Right ventricle myocardium superior (tissue), 1 donor: ENCODE measurements at places on chromosomes 16 and 17. TPM values are rescaled to one million over a fixed set of nuclear protein-coding genes. Genes with fewer than 3 reads are reported as not detected.

DNA sequence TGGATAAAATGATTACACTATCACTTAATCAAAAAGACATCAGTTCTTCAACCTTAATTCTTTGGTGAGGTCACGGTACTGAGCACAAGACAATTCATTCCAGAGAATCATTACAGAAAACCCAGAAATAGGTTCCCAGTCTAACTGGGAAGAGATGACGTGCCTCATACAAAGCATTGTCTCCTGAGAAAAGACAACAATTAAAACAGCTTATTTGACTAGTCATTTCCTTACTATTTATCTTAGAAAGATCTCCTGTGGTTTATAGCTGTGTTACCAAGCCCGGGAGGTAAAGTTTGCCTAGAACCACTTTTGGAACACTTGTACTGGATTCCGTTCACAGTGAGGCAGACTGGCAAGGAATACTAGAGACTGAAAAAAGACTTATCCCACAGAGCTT, 5.1 kb downstream of the PHF12 start:
- DNase-seq: no peak

GRCh38 chr16:4825196-4825595, 21.9 kb downstream of the GLYR1 start:
- peak; percentile 67 for DNase-seq

- DNase-seq: no peak
Measured at GRCh38 chr17:50045154-50045553, 10.8 kb upstream of the ITGA3 start.

- DNase-seq: peak; percentile 78
Measured at GRCh38 chr16:4847774-4848587, 700 bp downstream of the UBN1 start.

GRCh38 chr17:7315570-7316235, 543 bp upstream of the GPS2 start:
- DNase-seq: no peak

DNA sequence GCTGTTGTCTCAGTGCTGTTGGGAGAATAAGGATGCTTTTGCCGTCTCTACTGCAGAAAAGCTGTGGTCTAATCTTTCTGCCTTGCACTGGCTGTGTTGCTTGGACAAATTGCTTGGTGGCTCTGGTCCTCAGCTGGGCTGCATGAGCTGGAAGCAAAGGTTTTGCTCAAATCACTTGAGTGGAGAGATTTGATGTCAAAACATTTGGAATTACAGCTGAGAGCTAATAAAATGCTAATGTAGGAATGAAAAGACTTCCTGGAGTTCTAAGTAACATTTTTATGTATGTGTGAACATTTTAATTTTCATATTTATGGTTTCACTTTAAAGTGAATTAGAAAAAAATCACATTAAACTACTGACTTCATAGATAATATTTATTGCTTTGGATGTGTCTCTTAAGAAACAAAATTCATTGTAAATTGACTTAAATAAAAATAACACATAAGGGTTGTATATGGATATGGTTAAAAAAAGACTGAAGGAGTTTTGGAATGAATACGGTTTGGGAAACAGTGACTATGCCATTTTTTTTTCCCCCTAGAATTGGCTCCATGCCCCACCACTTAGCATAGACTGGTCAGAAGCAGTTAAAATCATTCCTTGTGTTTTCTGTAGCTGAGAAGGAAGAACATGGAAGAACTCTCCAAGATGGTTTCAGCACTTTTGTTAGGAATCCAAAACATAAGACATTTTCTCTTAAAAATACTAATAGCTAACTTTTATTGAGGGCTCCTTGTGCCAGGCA, 39.2 kb upstream of the FAM20A start:
- no peak for DNase-seq

GRCh38 chr16:86496262-86496928, 13.9 kb upstream of the FOXF1 start:
- DNase-seq: no peak

GRCh38 chr16:86834451-86835035, 256.2 kb downstream of the FOXL1 start:
- no peak for DNase-seq

DNA sequence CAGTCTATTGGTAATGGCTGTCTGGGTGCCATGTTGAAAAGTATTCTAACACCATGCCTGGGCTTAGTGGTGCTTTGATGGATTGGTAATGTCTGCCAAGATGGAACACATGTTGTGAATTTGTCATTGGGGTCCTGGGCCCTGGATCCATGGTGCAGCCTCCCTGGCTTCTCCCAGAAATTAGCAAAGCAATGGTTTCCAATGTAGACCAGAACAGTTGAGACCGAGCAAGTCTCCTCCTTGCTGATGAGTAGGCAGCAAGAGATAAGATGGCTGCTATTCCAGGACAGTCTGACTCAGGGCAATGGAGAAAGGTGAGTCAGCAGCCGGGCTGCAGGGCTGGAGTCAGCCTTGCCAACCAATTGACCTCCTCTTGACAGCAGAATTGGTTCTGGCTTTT, 30.8 kb downstream of the GPR139 start:
- DNase-seq: no peak

GRCh38 chr16:57694231-57694724, 328 bp upstream of the DRC7 start:
- no peak for DNase-seq

- DNase-seq: no peak
Measured at GRCh38 chr17:75776386-75777295, 8.0 kb upstream of the UNK start.

DNA sequence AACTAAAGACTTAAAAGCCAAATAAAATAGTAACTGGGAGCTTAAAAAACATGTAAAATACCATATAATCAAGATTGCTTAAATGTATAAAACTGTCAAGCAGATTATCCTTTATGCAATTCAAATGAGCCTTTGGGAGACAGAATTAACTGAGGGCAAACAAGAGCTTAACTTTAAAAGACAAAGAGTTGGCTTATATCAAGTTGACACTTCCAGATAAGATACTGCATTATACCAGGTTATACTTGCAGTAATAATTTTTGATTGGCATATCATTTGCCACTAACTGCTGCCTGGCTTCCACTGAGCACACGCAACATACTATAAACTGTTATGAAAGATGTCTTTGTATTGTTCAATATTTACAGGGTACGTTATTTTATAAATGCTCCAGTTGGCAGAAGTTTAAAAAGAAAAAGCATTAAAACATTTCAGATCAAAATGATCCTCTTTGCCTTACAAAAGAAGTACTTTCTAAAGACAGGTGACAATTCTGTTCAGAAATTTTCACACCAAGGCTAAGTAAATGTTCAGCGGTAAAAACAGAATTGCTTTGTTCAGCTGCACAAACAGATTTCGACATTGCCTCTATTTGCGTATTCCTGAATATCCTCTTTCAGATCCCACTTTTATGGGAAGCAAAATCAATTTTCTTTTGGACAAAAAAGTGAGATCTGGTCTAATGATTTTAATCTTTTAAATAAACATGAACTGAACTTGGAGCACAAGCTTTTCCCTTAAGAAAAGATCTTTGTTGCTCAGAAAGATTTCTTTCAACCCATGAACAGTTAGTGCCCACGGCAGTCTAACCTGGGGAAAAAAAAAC, 50.7 kb downstream of the TOX3 start:
- DNase-seq: no peak

DNA sequence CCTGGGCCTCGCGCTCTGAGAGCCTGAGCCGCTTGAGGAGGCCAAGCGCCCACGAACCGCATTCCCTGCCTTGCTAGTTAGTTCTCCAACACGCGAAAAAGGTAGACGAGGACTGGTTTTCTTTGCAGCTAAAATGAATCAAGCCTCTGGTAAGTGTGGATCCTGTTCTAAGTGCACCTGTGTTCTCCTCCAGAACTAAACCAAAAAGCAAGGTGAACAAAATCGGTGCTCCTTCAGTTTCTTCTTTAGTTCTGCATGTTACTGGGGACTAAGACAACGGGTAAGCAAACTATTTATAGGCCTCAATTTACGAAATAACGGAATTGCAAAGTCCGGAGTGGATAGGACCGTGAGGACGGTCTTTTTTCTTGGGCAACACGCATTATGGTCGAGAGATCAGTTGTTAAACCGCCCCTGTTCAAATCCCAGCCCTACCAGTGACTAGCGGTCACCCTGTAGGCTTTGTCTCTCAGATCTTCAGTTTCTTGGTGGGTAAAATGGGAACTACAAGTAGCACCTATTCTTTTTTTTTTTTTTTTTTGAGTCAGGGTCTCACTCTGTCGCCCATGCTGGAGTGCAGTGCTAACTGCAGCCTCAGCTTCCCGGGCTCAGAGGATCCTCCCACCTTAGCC, 993 bp upstream of the ANKRD11 start:
- DNase-seq: no peak

- peak; percentile 61 for DNase-seq
Measured at GRCh38 chr17:14302091-14302430, 1.2 kb downstream of the HS3ST3B1 start.

DNA sequence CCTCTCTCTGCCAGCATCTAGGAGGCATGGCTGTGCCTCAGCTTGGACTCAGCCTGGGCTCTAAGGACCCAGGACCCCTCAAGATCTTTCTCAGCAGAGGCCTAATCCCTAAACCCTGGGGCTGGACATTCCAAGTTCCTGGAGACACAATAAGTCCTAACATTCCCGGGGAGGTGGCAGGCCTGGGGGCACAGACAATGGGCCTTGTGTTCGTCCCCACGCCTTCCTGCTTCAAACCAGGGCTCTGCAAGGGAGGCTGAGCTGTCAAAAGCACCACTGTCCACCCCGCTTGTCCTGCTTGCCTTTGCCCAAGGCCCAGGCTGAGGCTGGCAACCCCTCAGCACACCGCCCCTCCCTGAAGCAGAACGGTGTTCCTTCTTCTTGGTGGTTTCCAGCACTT, 13.7 kb downstream of the SDK2 start:
- peak; percentile 13 for DNase-seq

- no peak for DNase-seq
Measured at GRCh38 chr17:29433541-29433940, 43.4 kb downstream of the TAOK1 start.

DNA sequence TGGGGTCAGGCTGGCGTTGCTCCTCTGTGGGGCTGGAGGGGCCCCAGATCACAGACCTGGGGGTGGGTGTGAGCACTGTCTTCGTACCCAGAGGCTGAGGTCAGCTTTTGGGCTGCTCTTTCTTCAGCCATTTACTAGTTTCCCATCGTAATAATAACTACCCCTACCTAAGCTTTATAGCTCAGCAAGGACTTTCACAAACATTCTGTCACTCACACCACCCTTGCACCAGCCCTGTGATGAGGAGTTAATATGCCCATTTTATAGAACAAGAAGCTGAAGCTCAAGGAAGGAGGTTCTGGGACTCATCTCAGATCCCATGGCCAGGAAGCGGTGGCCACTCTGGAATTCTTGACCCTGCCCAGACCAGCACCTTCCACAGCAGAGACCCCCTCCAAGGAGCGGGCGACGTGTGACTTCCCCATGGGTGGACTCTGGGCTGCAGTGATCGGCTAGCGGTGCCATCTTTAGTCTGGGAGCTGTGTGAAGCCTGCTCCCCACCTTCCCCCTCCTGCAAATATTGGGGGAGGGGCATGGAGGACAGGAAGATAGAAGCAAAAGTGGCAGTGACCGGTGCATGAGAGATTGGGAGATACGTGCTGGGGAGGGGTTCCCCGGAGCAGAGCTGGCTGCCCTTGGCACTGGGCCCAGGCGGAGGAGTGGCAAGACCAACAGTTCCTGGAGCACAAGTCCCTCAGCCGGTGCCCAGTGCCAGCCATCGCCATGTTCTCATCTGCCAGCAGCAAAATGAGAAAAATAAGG, 81.8 kb upstream of the TOB1 start:
- DNase-seq: peak; percentile 80

- DNase-seq: no peak
Measured at GRCh38 chr16:27431773-27432532, 30.0 kb downstream of the IL21R start.

- DNase-seq: no peak
Measured at GRCh38 chr17:32493571-32493970, 6.8 kb downstream of the CDK5R1 start.

DNA sequence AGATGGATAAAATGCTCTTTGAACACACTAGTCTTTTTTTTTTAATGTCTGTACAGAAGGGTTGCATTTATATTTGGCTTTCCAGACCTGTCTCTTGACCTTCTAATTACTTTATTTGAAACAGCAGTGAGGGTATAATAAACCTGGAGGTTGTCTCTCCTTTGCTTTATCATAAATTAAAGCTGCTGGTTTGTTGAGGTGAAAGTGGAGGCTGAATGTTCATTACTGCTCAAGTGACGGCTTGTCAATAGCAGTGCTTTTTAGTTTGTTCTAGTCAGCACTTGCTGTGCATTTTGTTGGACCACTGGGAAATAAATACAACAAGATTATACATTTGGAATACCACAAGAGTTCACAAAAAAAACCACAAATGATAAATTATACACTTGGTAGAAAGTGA, 264.2 kb downstream of the IRX3 start:
- no peak for DNase-seq

GRCh38 chr17:7063518-7064094, 16.4 kb downstream of the CLEC10A start:
- no peak for DNase-seq

DNA sequence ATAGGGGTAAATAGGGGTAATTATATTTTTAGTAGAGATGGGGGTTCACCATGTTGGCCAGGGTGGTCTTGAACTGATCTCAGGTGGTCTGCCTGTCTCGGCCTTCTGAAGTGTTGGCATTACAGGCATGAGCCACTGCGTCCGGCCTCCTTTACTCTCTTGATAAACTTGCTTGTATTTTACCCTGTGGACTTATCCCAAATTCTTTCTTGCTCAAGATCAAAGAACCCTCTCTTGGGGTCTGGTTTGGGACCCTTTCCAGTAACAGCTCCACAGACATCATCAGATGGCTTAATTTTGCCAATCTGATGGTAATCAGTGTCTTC, 5.6 kb upstream of the C1QTNF1 start:
- DNase-seq: no peak

- no peak for DNase-seq
Measured at GRCh38 chr16:71501547-71501946, 12.4 kb upstream of the ZNF19 start.

GRCh38 chr17:39151943-39152818, 744 bp upstream of the PLXDC1 start:
- DNase-seq: peak; percentile 59

The TLCD3B gene
- not detected for total RNA-seq

The OR2C1 gene
- total RNA-seq: not detected

The CCL13 gene
- total RNA-seq: 1.6 TPM

The TANGO6 gene
- 8.4 TPM for total RNA-seq

The TLCD2 gene
- total RNA-seq: 2.0 TPM

The ADORA2B gene
- total RNA-seq: 0.46 TPM

The C16orf78 gene
- total RNA-seq: not detected

The KRT13 gene
- not detected for total RNA-seq

The TP53TG3F gene
- not detected for total RNA-seq

The CTDNEP1 gene
- 109 TPM for total RNA-seq

The DCTPP1 gene
- 38.4 TPM for total RNA-seq

The ZNF652 gene
- total RNA-seq: 18.6 TPM

The SLC35G6 gene
- total RNA-seq: not detected

The SNX20 gene
- 0.62 TPM for total RNA-seq
